ENCODE measurements at places on chromosomes 6 and 20. TPM values are rescaled to one million over a fixed set of nuclear protein-coding genes. Genes with fewer than 3 reads are reported as not detected.
A peak's percentile ranks its signal among the peaks of the same experiment; 100 is the strongest.

DNA sequence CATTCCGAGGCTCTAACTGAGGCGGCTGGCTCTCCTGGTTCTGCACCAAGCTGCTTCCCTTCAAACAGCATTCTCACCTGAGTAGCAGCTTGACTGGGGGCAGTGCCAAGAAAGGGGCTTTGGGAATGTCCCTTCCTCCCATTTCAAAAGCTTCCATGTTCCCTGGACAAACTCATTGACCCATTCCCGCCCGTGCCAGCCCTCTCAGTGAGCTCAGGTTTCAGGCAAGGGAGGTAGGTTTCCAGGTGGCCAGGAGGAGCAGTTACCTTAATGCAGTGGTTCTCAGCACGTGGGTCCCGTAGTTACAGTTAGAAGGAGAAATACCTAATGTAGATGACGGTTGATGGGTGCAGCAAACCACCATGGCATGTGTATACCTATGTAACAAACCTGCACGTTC is 135.2 kb downstream of the ELOVL4 start:
- H3K4me1 ChIP-seq = no peaks in the 10 kb centered on the region
- no peaks in the 10 kb centered on the region for H3K36me3 ChIP-seq
- no peak overlapping the region for H3K27ac ChIP-seq

DNA sequence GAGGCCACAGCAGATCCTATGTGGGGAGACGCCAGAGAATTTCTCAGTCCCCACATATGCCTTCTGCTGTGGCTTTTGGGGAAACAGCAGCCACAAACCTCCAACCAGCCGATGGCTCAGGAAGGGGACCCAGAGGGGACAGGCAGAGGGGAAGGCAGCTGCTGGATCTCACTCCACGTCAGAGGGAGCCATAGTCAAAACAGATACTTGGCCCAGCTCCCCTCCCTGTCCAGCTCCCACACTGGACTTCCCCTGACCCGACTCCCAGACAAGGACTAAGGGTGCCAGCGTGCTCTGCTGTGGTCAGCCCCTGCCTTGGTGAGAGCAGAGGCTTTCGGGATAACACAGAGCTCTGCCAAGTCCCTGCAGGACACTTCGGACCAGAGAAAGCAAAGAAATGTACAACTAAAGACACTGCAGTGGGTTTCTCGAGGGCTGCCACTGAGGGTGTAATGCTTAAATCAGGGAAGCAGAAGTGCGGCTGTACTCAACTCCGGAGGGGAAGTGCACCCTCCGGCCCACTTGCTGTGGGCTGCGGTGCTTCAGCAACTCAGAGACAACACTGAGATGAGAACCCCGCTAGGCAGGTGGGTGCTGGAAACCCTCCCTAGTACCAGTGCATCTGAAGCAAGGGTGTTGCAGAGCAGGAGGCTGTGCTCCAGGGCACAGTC is 47.2 kb downstream of the RRBP1 start:
- H3K4me1 ChIP-seq = no peaks in the 10 kb centered on the region
- peaks cover 2% of the 10 kb centered on the region for H3K36me3 ChIP-seq
- no peaks in the 10 kb centered on the region for H3K27me3 ChIP-seq
- no peak overlapping the region for H3K27ac ChIP-seq
- DNase-seq = no peak

- H3K4me3 ChIP-seq = no peak overlapping the region
- H3K27me3 ChIP-seq = no peaks in the 10 kb centered on the region
- H3K27ac ChIP-seq = no peak overlapping the region
Measured at GRCh38 chr20:50380697-50381040, 129.5 kb upstream of the PTPN1 start.

- H3K36me3 ChIP-seq = no peaks in the 10 kb centered on the region
- peaks cover 25% of the 10 kb centered on the region for H3K4me1 ChIP-seq
- peak; percentile 89 for DNase-seq
- no peaks in the 10 kb centered on the region for H3K27me3 ChIP-seq
Measured at GRCh38 chr20:3768342-3769130, 983 bp upstream of the ADISSP start.

GRCh38 chr20:4195499-4195898 is 180.1 kb upstream of the RNF24 start:
- DNase-seq = no peak
- H3K4me1 ChIP-seq = no peaks in the 10 kb centered on the region
- peaks cover 7% of the 10 kb centered on the region for H3K27me3 ChIP-seq
- H3K4me3 ChIP-seq = no peak overlapping the region
- no peaks in the 10 kb centered on the region for H3K36me3 ChIP-seq

GRCh38 chr6:134081506-134081905 is 29.1 kb upstream of the SLC2A12 start:
- no peak overlapping the region for H3K4me3 ChIP-seq
- H3K27me3 ChIP-seq = no peaks in the 10 kb centered on the region
- no peak overlapping the region for H3K27ac ChIP-seq
- H3K4me1 ChIP-seq = peaks cover 10% of the 10 kb centered on the region
- DNase-seq = no peak
- H3K36me3 ChIP-seq = no peaks in the 10 kb centered on the region

GRCh38 chr20:36917943-36918342 is 33.6 kb downstream of the SAMHD1 start:
- H3K4me3 ChIP-seq = no peak overlapping the region
- peaks cover 8% of the 10 kb centered on the region for H3K4me1 ChIP-seq
- peaks cover 17% of the 10 kb centered on the region for H3K36me3 ChIP-seq
- H3K27ac ChIP-seq = no peak overlapping the region

CGA gene
- total RNA-seq = not detected

LY6G6C gene
- not detected for total RNA-seq
